AML-193 (cell line): ENCODE measurements at places on chromosomes 5 and 9.
A peak's percentile ranks its signal among the peaks of the same experiment; 100 is the strongest.

- no peak for DNase-seq
Observed at GRCh38 chr5:16883176-16883575, 52.9 kb downstream of the MYO10 start.

GRCh38 chr9:82410306-82410705 is 421.7 kb downstream of the SPATA31D1 start:
- DNase-seq = no peak

DNA sequence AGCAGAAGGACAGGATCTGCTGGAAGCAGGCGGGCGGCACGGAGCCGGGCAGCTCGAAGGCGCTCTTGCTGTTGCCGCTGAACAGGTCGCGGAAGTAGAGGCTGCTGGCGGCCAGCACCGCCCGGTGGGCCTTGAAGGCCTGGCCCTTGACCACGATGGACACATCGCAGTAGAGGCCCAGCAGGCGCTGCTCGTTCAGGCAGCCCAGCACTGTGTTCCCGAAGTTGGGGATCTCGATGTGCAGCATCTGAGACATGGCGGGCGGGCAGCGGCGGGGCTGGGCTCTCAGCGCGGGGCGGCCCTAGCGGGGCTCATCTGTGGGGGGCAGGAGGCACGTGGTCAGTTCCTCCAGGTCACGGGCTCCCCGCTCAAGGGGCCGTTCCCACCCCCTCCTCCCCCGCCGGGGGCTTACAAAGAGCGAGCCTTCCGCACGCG is 44.8 kb downstream of the NACC2 start:
- no peak for DNase-seq

GRCh38 chr5:120874081-120874862 is 410.2 kb downstream of the PRR16 start:
- DNase-seq = no peak

- DNase-seq = peak; percentile 31
Observed at GRCh38 chr9:91395553-91396471, 27.8 kb downstream of the NFIL3 start.

- no peak for DNase-seq
Observed at GRCh38 chr5:123116757-123117156, 27.7 kb downstream of the PRDM6 start.

- no peak for DNase-seq
Observed at GRCh38 chr5:93099902-93100347, 481.1 kb downstream of the NR2F1-AS1 start.

- no peak for DNase-seq
Observed at GRCh38 chr9:127451608-127451857, 223 bp downstream of the LRSAM1 start.

- DNase-seq = no peak
Observed at GRCh38 chr5:121031491-121031890, 567.4 kb downstream of the PRR16 start.

GRCh38 chr5:111511174-111511830 is 1.0 kb downstream of the STARD4 start:
- DNase-seq = no peak

- no peak for DNase-seq
Observed at GRCh38 chr9:137461663-137462395, 2.7 kb upstream of the NSMF start.

DNA sequence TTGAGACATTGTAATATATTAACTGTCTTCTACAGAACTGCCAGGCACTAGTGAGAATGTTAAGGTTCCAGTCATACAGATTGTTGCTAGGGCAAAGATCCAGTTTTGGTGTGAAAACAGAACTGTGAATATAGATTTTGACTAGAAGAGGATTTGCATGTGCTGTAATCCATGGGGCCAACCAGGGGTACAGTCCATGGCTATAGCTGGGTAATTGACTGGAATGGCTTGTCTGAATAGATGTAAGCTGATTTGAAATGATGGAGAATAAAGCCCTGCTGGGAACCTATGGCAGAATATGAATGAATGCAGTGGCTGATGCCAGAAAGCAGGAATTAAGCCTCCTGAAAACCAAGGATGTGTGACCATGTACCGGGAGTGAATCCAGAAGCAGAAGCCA is 748.5 kb upstream of the CDH10 start:
- no peak for DNase-seq

DNA sequence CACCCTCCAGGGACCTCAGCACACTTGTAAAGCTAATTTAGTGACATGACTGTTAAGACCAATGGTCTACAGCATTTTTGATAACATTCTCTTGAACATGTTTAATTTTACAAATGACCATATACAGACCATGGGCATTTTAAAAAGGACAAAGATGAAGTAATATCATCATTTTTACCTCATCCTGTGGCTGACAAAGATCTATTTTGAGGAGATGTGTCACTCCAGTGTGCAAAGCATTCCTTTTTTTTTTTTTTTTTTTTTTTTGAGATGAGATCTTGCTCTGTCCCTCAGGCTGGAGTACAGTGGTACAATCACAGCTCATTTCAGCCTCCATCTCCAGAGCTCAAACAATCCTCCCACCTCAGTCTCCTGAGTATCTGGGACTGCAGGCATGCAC is 118.2 kb upstream of the TBC1D2 start:
- no peak for DNase-seq

GRCh38 chr5:74499256-74500050 is 141.1 kb downstream of the ENC1 start:
- DNase-seq = no peak

DNA sequence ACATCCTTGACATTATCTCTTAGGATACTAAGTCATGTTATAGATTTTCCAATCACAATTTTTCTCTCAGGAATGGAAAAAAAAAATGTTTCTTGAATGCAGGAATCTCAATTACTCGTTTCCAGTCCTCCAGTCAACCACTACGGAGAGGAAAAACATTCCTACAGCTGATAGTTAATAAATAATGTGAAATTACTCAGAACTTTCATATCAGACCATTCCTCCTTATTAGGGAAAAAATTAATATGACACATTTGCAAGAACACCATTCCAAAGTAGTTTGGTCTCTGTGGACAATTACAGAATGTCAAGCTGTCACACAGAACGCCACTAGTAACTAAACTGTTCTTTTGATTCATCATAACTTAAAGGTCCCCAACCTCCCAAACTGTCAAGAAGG is 31.5 kb downstream of the MED27 start:
- no peak for DNase-seq

- no peak for DNase-seq
Observed at GRCh38 chr5:153613144-153613543, 122.7 kb downstream of the GRIA1 start.

GRCh38 chr5:149002053-149002452 is 60.8 kb downstream of the SH3TC2 start:
- DNase-seq = no peak

DNA sequence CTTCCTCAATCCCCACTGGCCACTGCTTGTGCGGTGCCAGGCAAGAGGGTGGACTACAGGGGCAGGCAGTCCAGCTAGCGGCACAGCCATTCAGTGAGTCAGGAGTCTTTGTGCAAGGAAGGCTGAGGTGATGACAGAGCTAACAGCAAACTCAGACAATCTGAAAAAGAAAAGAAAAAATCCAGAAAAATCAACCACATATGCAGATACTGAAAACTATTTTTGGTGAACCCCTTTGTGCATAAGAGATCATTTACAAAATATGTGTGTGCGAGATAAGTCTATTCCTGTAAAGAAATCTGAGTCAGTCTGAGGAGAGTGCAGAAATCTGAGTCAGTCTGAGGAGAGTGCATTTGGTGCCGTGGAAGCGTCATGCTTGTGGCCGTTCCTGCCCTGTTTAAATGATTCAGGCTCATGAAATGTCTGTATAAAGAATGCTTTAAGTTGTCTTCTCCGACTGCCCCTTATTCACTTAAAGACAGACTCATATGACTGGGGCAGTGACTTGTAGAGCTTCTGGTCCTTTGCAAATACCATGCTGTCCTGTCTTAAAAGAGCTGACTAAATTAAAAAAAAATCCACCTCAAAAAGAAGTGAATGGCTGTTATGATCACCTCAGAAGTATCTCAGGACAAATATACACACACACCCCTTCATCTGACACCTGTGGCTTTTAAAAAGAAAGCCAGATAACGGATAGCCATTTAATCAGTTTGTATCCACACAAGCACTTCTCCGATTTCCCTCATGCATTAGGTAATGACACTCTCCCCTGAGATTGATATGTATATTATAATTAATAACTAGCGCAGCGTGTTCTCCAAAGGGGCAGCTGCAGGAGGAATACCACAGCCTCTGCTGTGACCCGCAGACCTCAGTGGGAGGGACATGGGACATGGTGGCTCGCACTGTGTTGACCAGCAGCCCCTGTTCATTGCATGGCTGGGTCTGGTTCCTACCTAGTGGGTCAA is 47.3 kb downstream of the TRIO start:
- no peak for DNase-seq

GRCh38 chr5:64603676-64604075 is 86.6 kb upstream of the SHISAL2B start:
- no peak for DNase-seq
